Heart left ventricle (tissue), 16 donors: ENCODE measurements at places on chromosomes 2 and 18. TPM values are rescaled to one million over a fixed set of nuclear protein-coding genes. Genes with fewer than 3 reads are reported as not detected.

GRCh38 chr2:125874564-125874963, 781.4 kb upstream of the GYPC start:
- no peak overlapping the region for H3K4me3 ChIP-seq
- no peak for DNase-seq
- no peaks in the 10 kb centered on the region for H3K27me3 ChIP-seq
- no peak overlapping the region for H3K27ac ChIP-seq
- no peaks in the 10 kb centered on the region for H3K36me3 ChIP-seq

DNA sequence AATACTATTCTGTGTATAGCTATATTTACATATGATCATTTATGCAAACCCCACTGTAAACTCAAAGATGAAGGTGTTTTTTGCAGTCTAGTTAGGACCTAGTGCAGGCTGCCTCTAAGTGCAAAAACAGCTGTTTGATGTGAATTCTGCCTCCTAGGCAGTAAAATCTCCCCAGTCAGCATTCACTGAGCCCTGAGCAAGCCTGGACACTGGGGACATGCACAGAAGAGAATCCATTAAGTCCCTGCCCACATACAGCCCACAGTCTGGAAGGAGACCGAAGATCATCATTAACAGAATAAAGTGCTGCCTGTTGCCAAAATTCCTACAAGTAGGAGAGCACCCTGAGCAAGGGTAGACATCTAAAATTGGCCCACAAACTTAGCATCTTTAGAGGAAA, 14.4 kb upstream of the BIN1 start:
- DNase-seq = no peak
- no peak overlapping the region for H3K27ac ChIP-seq
- H3K36me3 ChIP-seq = no peaks in the 10 kb centered on the region
- no peak overlapping the region for H3K4me3 ChIP-seq
- no peaks in the 10 kb centered on the region for H3K27me3 ChIP-seq

DNA sequence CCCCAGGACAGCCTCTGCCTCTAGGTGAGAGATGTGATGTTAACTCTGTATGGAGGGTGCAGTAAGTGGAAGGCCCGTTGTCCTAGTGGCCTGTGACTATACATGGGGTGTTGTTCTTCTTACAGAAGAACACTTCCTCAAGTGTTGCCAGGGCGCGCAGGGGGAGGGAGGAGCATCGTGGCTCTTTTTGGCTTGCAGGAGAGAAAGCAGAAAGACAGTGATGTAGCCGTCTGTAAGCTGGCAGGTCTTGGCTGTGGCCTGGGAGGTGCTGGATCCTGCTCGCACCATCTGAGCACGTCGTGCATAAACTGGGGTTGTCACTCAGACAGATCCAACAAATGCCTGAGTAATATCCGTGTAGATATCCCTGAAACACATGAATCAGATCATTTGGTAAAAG, 44.3 kb downstream of the ZNF236 start:
- DNase-seq = no peak
- no peaks in the 10 kb centered on the region for H3K4me1 ChIP-seq
- H3K4me3 ChIP-seq = no peak overlapping the region
- H3K27me3 ChIP-seq = no peaks in the 10 kb centered on the region
- no peak overlapping the region for H3K27ac ChIP-seq

GRCh38 chr2:26654061-26654340, 12.8 kb upstream of the CIB4 start:
- no peak overlapping the region for H3K27ac ChIP-seq
- H3K4me1 ChIP-seq = no peaks in the 10 kb centered on the region
- H3K36me3 ChIP-seq = no peaks in the 10 kb centered on the region
- H3K4me3 ChIP-seq = no peak overlapping the region
- no peak for DNase-seq
- no peaks in the 10 kb centered on the region for H3K27me3 ChIP-seq

DNA sequence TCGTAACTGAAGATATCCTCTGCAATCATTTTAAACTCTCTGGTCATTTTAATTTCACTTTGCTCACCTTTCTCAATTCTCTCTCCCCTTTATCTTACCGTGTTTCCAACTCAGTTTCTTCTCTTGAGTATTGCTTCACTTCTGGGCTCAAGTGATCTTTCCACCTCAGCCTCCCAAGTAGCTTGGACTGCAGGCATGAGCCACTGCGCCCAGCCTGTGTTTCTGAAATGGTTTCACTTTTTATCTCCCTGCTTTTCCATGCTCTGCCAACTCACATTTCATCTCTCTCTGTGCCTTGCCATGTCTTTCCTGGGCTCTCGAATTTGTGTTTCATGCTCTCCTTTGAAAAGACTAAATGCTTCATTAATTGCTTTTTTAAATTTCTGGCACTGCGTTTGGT, 30.5 kb upstream of the TMEM131 start:
- no peak overlapping the region for H3K27ac ChIP-seq
- H3K4me1 ChIP-seq = peaks cover 25% of the 10 kb centered on the region

DNA sequence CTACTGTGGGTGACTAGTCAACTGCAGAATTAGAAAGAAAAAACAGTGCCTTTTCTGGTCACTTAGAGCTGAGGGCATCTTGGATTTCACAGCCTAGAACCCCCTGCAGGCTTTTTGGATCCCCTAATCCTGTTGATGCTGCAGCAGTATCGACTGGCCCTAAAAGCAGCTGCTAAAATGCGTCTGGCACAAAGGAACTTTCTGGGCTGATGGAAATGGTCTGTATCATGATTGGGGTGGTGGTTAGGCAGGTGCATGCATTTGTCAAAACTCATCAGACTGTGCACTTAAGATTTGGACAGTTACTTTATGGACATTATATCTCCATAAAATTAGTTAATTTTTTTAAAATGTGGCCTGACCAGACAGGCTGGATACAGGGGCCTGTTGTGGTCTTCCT, 149.8 kb downstream of the KLHL29 start:
- H3K4me1 ChIP-seq = no peaks in the 10 kb centered on the region
- H3K27ac ChIP-seq = no peak overlapping the region
- H3K36me3 ChIP-seq = no peaks in the 10 kb centered on the region

DNA sequence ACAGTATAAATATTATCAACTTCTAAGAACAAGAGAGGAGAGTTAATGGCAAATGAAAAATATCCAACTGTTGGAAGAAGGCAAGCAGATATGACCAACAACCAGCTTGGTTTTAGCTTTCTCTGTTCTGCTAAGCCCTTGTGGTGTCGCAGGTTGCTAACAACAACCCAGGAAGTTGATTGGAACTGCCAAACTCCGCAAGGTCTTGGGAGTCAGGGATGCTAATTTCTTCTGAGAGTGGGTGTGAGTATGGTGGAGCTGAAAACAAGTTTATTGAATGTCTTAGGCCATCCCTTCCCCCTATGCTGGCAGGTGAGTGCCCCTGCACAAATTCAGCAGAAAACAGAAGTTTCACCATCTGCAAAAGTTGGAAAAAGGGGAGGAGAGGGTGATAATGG, 17.5 kb downstream of the BZW1 start:
- no peak overlapping the region for H3K27ac ChIP-seq
- DNase-seq = no peak
- H3K4me1 ChIP-seq = peaks cover 3% of the 10 kb centered on the region

DNA sequence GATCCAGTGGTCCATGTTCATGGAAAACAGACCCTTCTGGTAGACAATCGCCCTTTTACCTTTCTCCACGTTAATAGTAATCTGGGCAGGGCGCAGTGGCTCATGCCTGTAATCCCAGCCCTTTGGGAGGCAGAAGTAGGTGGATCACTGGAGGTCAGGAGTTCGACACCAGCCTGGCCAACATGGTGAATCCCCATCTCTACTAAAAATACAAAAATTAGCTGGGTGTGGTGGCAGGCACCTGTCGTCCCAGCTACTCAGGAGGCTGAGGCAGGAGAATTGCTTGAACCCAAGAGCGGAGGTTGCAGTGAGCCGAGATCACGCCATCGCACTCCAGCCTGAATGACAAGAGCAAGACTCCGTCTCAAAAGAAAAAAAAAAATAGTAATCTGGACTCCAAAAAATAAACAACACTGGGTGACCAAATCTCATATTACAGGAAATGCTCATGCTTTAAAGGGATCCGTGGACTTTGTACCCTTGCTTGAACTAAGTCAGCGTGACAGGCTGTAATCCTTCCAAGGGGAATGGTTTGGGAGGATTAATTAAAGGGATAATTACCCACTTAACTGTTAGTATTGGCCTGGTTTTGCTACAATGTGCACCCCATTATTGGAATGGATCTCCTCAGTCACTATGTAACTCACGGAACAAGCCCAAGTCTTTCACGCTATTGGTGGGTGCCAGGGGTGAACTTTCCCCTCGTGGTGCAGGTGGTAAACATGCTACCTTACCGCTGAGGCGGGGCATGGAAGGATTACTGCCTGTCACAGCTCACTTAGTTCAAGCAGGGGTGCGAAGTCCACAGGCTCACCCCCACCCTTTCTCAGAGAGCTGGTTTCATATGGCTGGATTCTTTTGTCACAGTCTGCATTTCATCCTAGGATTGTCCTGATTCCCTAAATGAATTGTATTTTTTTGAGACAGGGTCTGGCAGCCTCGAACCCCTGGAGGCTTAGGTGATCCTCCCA, 36.7 kb downstream of the PROC start:
- DNase-seq = no peak
- no peaks in the 10 kb centered on the region for H3K36me3 ChIP-seq
- no peaks in the 10 kb centered on the region for H3K27me3 ChIP-seq
- H3K27ac ChIP-seq = no peak overlapping the region
- no peaks in the 10 kb centered on the region for H3K4me1 ChIP-seq
- H3K4me3 ChIP-seq = no peak overlapping the region

DNA sequence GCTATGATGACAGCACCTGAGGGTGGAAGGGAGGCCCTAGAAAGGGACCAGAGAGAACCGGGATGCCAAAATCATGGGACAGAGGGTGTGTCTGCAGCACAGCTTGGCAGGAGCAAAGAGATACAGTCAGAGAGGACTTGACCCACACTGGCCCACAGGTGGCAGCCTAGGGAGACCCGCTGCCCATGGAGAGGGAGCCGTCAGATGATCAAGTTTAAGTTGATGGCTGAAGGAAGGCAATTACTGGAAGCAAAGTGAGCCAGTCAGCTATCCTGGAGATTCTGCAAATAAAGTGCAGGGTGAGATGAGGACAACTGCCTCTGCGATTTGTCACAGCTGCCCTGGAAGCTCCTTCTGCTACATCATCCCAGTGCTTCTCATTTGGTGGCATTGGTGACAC, 74.0 kb downstream of the CMPK2 start:
- no peak for DNase-seq
- H3K36me3 ChIP-seq = no peaks in the 10 kb centered on the region

- no peaks in the 10 kb centered on the region for H3K36me3 ChIP-seq
- DNase-seq = no peak
- no peaks in the 10 kb centered on the region for H3K27me3 ChIP-seq
- H3K27ac ChIP-seq = no peak overlapping the region
Observed at GRCh38 chr2:14557111-14557510, 75.4 kb upstream of the LRATD1 start.

GRCh38 chr2:172962082-172962481, 113.6 kb upstream of the MAP3K20 start:
- H3K27ac ChIP-seq = peak overlapping the region; percentile 5
- H3K4me1 ChIP-seq = peaks cover 3% of the 10 kb centered on the region
- DNase-seq = no peak
- H3K36me3 ChIP-seq = no peaks in the 10 kb centered on the region
- no peak overlapping the region for H3K4me3 ChIP-seq
- no peaks in the 10 kb centered on the region for H3K27me3 ChIP-seq

DNA sequence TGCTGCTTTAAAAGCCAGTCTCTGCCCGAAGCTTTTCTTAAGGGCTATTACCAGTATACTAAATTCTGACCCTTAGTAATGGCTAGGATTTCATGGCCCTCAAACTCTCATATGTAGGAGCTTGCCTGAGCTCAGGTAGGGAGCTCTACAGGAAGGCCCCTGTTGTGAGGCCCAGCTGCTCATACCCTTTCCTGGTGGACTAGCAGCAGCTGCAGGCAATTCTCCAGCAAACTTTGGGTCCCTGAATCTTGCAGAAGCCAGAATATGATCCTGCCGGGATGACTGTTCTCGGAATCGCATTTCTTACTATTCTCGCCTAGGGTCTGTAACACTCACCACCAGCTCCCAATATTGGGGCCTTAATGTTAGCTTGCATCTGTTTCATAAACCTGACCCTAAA, 106.4 kb upstream of the SERTAD2 start:
- no peak overlapping the region for H3K27ac ChIP-seq
- H3K4me3 ChIP-seq = no peak overlapping the region
- no peaks in the 10 kb centered on the region for H3K27me3 ChIP-seq
- no peak for DNase-seq

DNA sequence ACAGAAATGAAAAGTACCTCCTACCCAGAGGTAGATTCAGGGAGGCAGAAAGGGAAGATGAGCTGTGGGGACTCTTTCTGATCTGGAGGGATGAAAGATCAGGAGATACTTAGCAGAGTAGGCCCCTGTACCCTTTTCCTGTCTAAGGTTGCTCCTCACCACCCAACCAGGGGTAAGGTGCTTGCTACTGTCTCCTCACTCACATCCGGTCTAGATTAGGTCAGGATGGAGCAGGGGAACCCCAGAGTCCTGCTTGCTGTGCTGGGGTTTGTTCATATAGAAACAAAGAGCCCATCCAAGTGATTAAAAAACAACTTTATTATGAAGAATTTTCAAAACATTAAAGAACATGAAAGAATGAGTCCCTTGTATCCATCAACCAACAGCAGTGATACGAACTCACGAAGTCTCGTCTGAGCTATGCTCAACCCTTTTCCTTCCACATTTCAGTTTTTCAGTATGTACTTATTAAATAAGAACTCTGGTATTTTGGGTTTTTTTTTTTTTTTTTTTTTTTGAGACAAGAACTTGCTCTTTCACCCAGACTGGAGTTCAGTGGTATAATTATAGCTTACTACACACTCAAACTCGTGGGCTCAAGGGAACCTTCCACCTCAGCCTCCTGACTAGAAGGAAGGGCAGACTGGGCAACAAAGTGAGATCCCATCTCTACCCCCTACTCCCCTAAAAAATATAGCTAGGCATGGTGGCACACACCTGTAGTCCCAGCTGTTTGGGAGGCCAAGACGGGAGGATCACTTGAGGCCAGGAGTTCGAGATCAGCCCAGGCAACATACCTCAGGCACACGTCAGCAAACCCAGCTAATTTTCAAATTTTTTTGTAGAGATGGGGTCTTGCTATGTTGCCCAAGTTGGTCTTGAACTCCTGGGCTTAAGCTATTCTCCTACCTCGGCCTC, 28.5 kb upstream of the MCFD2 start:
- H3K36me3 ChIP-seq = no peaks in the 10 kb centered on the region
- H3K4me1 ChIP-seq = peaks cover 35% of the 10 kb centered on the region
- no peaks in the 10 kb centered on the region for H3K27me3 ChIP-seq
- no peak overlapping the region for H3K27ac ChIP-seq
- no peak for DNase-seq

- H3K4me3 ChIP-seq = no peak overlapping the region
- H3K4me1 ChIP-seq = no peaks in the 10 kb centered on the region
- H3K27ac ChIP-seq = no peak overlapping the region
- no peak for DNase-seq
Observed at GRCh38 chr18:69246027-69246426, 154.7 kb upstream of the DOK6 start.

Gene GKN1
- not detected for total RNA-seq

Gene LPIN2
- total RNA-seq = 21.6 TPM

Gene STAT4
- total RNA-seq = 3.1 TPM

Gene DNAJC5G
- 1.9 TPM for total RNA-seq

Gene PCARE
- 1.4 TPM for total RNA-seq

Gene TEX44
- not detected for total RNA-seq
